Skin of body (tissue), 3 donors: ENCODE measurements at places on chromosomes 7 and 10. TPM values are rescaled to one million over a fixed set of nuclear protein-coding genes. Genes with fewer than 3 reads are reported as not detected.

DNA sequence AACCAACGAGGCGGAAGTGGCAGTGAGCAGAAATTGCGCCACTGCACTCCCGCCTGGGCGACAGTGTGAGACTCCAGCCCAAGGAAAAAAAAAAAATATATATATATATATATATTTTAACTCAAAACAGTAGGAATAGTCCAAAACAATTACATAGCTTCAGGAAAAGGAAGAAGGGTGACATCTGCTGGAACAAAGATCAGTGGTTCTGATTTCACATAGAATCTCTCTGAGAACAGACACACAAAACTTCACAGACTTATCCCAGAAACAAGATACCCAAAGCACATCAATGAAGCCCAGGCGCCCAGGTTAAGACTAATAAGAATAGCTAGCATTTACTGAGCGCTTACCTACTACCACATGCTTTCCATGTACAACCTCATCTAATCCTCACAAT lies 45.0 kb downstream of the DNMBP start:
- no peak for DNase-seq

- DNase-seq, result no peak
Measured at GRCh38 chr7:113561446-113561845, 357.4 kb downstream of the PPP1R3A start.

DNA sequence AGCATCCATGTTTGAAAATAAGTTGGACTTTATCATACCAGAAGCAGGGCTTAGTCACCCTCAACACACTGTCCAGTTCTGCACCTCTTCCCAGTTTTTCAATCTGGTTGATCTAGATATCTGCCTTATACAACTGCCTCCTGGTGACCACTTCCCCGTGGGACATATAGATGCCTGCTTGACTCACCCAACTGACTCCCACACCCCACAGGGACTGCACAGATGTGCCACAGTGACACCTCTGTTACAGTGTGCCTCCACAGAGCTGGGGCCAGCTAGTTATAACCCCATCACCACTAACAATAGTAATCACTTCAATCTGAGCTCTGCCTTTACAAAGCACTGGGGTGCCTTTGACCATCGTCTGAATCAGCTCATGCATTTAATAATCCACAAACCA lies 82.6 kb upstream of the AOAH start:
- DNase-seq, result no peak

- DNase-seq, result no peak
Measured at GRCh38 chr10:27330074-27330473, 89.5 kb upstream of the ACBD5 start.

GRCh38 chr10:48725708-48726107 lies 41.0 kb downstream of the WDFY4 start:
- no peak for DNase-seq

DNA sequence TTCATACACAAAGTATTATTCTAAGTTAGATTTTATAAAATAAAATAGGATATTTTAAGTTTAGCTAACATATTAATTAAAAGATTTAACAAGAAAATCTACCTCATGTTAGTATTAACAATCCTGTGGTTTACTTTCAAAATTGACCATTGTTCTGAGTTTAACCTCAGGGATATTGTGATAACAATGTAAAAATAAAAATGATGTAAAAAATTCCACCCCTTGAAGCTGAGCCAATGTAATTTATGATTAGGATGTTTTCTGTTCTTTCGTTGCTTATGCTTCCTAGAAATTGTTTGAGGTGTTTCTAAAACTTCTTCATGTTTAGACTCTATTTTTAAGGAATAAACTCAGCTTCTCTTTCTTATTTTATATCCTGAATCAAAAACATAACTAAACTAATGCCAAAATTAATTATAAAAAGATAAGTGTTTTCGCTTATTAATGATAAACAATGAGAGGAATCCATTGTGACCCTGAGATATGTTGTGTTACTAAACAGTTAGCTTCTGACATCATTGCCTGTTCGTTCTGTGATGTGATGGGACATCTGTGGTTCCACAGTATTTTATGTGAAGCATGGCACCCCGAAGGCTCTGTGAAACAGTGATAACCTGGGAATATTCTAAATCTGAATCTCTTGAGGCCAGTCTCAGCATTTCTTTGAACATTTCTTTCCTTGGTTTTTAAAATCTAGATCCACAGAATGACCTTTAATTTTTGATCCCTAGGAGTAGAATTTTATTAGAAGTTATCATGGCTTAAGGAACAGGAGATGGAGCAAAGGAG lies 340.8 kb downstream of the ARL4A start:
- DNase-seq, result peak; percentile 21

DNA sequence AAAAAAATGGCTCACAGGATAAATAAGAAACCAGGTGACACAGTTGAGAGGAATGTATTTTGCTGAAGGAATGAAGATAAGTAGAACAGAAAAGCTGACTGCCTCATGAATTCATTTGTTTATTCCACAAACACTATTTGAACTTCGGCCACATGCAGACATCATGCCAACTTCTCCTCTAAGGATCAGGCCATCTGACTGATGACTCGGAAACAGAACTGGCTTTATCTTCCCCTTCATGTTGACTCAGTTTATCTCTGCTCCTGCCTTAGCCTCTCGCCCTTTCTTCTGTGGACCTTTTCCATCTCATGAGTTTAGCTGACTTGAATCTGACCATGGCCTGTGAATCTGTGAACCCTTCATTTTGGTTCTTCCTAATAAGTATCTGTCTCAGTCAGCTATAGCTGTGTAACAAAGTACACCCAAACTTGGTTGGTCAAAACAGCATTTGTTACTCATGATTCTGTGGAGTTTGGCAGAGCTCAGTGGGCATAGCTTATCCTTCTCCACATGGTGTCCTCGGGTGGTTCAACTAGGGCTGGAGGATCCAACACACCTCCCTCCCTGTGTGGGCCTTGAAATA lies 44.0 kb upstream of the GRID1 start:
- DNase-seq, result no peak

- no peak for DNase-seq
Measured at GRCh38 chr10:88608052-88608732, 21.6 kb downstream of the LIPJ start.

DNA sequence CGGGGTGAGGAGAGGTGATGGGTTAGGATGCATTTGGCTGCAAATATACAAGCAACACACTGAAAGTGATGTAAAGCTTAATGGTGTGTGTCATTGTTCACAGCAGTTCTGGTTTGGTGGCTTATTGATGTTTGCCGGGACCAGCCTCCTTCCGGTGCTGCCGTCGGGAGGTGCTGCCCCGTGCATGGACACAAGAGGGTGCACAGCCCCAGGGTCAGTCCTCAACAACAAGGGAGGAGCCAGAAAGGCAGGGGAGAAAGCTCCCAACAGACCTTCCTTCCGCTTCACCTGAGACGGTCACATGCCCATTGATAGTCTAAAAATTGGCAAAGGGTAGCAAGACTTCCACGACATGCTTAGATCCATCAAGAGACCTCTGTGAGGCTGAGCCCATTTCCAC lies 9.5 kb downstream of the RNF32 start:
- no peak for DNase-seq

- no peak for DNase-seq
Measured at GRCh38 chr10:114885443-114885842, 52.6 kb upstream of the TRUB1 start.

DNA sequence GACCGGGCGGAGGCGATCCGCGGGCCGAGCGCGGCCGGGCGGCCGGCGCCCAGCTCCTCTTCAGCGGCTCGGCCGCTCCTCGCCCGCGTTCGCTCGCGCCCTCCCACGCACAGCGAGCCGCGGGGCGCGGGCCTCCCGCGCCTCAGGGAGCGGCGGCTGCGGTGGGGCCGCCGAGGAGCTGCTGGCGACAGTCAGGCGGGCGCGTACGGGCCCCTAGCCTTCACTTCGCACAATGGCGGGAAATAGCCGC lies at the start of gene MCMBP:
Gene MCMBP, minus strand, starts transcription at position 234 of the 250 bp plus-strand sequence. CDS start 259 bp downstream, outside the sequence.
- no peak for DNase-seq

- DNase-seq, result peak; percentile 77
Measured at GRCh38 chr7:74027683-74028320, at the start of gene ELN. Gene ELN (plus strand): TSS chr7:74028173. CDS start chr7:74028188, 15 bp downstream.

DNA sequence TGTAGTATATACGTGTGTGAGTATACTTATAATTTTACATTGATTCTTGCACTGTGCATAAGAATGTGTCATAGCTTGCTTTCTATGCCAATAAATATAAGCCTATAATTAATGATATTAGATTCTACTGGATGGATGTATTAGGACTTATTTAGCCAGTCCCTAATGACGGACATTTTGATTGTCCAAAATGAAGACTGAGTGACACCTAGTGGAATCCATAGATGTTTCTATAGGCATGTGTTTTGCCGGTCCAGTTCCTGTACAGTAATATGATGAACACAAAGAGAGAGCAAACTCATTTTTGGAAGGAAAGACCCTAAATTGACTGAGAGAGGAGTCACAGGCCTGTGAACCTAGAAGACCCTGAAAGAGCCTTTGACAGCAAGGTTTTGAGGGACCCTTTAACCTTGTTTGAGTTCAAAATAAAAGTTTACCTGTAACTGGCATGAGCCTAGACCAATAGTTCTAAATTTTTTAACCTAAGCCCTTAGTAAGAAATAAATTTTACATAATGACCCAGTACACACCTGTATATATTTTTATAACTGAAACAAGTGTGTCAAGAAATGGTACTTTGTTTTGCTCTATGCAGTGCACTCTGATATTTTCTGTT lies 42.4 kb upstream of the AGBL3 start:
- peak; percentile 37 for DNase-seq

- no peak for DNase-seq
Measured at GRCh38 chr10:103793429-103793828, 61.9 kb downstream of the SH3PXD2A start.

DNA sequence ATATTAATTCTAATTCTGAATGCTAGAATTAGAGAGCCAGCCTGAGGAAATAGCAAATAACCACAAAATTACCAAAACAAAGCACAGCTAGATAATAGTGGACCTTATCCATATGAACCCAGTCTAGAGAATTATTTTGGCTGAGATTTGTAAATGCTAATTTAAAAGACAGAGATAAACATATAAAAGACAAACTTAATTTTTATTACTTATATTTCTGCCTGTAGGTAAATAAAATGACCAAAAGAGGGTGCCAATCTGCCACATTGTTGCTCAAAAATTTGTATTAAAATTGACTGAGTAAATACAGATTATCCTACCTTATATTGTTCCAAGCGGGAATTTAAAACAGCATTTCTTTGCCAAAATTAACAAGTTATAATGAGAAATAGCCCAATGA lies 20.2 kb downstream of the RTKN2 start:
- no peak for DNase-seq

DNA sequence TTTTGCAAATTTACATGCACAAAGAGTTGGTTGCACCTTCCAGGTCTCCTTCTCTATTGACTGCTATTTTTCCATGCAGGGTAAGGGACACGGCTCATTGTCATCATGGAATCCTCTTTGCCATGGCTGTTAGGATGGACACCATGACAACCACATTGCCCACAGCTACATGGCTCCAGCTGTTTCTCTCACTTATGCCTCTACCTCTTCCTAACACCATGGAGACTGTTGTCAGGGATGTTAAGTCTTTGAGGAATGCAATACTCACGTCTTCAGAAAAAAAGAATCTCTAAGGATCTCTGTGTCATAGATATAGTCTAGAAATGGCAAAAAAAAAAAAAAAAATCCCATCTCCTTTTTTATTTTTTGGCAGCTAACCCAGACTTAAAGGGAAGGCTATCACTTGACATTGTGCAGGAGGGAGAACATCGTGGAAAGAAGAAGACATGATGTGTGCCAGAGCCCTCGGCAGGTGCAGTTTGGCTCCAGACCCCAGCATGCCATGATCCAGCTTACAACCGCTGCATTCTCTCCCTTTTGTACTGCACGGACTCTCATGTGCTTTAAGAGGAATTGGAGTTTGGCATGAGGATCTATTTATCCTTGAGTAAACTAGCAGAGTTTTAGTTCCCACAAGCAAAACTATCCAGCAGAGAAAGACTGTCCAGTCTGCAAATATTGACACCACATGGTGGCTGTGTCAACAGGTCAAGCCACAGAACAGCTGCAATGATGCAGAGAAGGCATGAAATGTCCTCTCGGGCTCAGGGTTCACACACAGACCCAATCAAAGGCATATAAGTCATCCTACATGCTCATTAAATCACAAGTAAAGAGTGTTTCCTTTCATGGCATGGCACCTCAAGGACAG lies 70.8 kb downstream of the FRMD4A start:
- peak; percentile 13 for DNase-seq

DNA sequence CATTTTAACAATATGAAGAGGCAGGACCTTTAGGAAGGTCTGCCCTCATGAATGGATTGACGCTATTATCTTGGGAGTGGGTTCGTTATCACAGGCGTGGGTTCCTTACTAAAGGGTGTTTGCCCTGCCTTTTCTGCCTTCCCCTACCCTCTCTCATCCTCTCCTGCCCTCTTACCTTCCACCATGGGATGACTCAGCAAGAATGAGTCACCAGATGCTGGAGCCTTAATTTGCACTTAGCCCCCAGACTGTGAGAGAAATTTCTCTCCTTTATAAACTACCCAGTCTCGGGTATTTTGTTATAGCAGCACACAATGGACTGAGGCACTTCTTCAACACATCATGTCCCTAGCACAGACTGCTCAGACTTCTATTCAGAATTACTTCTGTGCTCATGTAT lies 31.4 kb upstream of the ZNF32 start:
- no peak for DNase-seq

GRCh38 chr7:25028370-25029021 lies 48.5 kb upstream of the OSBPL3 start:
- no peak for DNase-seq

- no peak for DNase-seq
Measured at GRCh38 chr7:64885520-64886240, 17.4 kb upstream of the ZNF273 start.

DNA sequence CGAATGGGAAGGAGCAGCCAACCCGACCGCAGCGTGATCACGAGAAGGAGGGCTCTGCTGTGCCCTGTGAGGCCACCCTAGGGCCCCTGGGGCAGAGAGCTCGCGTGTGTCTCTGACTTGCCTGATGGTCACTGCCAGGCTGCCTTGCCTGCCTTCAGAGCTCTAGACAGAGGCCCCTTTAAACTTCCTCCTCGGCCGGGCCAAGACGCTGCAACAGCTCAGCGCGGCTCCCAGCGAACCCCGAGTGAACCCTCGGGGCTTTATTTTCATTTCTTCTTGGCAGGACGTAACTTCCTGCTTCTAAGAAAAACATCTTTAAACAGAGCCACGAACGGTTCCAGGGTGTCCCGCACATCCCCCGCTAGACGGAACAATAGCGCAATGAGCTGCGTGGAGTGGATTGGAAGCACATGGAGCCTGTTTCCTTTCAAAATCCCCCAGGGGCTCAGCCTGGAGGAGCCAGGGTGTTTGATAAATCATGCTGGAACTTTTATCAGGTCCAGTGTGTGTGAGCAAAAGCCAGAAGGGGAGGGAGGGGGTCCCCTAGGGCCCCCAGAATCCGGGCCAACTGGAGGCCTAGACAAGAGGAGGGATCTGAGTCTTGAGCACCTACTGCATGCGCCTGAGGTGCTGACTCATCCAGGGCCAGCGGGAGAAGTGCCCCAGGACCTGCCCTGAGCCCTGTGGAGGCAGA lies 134.1 kb upstream of the GDF10 start:
- DNase-seq, result peak; percentile 90

- DNase-seq, result no peak
Measured at GRCh38 chr7:94069162-94069739, 65.1 kb upstream of the BET1 start.

GIGYF1 gene
- total RNA-seq, result 17.9 TPM

FAM25G gene
- total RNA-seq, result 1.8 TPM

KIFBP gene
- total RNA-seq, result 17.3 TPM

SFTPA1 gene
- not detected for total RNA-seq

IPMK gene
- 8.3 TPM for total RNA-seq

PRPS1L1 gene
- total RNA-seq, result not detected

DNAJC12 gene
- 2.7 TPM for total RNA-seq

GNGT1 gene
- not detected for total RNA-seq

CPVL gene
- 12.6 TPM for total RNA-seq
